ENCODE measurements at places on chromosomes 11 and 22. TPM values are rescaled to one million over a fixed set of nuclear protein-coding genes. Genes with fewer than 3 reads are reported as not detected.

The DMC1 gene
- 3.1 TPM for total RNA-seq

DNA sequence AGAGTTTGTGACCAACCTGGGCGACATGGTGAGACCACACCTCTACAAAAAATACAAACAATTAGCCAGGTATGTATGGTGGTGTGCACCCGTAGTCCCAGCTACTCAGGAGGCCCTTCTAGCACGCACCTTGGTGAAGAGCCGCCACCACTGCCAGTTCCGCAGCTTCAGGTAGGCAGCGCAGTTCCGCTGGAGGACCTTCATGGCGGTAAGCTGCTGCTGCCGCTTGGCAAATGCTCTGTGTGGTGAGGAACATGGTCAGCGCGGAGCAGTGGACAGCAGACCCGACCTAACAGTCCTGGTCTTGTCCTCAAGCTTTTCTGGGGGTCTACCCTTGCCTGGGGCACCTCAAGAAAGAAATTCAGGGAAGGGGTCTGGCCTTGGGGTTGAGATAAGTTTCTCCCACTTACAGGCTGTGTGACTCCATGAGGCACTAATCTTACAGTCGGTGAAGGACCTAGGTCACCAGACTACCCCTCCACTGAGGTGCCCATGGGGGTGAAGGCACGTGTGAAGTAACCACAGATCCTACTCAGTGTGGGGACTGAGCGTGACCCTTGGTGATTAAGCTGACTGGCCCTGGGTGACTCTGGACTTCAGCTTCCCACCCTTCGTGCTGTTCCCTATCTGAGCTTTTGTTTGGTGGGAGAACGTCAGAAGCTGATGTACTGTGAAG, 49.6 kb downstream of the APOL1 start:
- no peak for DNase-seq

- DNase-seq, result no peak
Measured at GRCh38 chr11:121459413-121460017, 6.7 kb upstream of the SORL1-AS1 start.

- no peak for DNase-seq
Measured at GRCh38 chr11:70020336-70021214, 57.5 kb upstream of the ANO1 start.

- DNase-seq, result no peak
Measured at GRCh38 chr11:2656859-2657258, 42.9 kb downstream of the KCNQ1OT1 start.

- no peak for DNase-seq
Measured at GRCh38 chr22:34017205-34017604, 96.9 kb upstream of the LARGE1 start.

Measured in thoracic aorta (tissue), 2 donors.